ENCODE measurements at places on chromosomes 1 and 21.

GRCh38 chr1:155947741-155948140 lies 6.3 kb downstream of the RXFP4 start:
- no peak for DNase-seq

DNA sequence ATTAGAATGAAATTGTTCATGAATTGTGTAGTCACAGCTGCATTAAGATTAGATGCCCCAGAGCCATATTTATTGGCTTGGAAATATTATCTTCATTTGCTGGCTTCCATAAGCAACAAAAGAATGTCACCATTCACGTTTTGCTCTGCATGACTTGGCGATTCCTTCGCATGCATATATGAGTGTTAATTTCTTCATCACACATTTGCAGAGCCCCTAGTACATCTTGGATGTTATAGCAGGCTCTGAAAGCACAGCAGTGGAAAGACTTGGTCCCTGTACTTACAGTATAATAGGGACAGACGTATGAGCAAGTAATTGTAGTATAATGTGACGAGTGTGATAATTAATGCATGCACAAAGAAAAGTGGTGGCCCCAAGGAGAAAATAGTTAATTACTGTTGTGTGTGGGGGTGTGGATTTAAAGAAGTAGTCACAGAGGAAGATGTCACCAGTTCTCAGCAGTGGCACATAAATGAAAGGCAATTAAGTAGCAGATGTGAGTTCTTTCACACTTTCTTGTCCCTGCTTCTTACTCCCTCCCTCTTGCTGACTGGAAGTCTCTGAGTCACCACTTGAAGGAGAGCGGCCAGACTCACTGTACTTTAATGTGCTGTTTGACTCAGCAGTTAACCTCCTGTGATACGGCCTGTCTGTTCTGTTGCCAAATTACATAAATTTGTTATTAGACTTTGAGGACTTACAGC lies 21.0 kb downstream of the S100A10 start:
- no peak for DNase-seq

DNA sequence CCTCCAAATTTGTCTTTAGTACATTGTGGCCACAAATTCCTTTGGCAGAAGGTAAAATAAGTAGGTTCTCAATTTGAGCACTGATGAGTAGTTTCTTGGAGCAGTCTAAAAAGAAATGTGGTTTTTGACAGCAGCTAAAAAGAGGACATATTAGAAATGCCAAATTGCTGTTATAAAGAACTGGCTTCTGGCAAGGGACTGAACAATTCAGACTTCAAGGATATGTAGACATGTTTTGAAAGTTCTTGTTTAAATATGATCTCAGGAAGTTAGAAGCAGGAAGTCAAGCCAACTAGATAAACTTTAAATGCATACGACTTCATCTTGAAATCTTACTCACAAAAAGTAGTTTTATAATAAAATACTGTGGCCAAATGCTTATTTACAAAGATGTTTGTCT lies 18.8 kb downstream of the C1orf52 start:
- no peak for DNase-seq

- no peak for DNase-seq
Observed at GRCh38 chr1:109877317-109877771, 33.3 kb upstream of the CSF1 start.

DNA sequence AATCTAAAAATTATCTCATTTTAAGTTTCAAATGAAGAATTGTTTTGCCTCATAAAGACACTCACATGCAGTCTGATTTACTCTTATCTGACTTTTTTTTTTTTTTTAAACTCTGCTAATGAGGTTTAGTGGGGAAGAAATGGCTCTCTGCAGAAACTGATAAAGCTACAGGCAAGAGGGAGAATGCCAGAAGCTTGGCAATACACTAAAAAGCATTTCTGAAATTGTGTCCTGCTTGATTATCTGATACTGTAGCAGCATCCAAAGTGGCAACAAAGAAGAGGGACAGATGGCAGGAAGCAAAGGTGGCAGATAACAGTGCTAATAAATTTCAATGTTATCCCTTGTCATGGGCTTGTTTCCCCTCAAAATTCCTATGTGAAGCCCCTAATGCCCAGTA lies 1744.9 kb downstream of the NCAM2 start:
- no peak for DNase-seq

DNA sequence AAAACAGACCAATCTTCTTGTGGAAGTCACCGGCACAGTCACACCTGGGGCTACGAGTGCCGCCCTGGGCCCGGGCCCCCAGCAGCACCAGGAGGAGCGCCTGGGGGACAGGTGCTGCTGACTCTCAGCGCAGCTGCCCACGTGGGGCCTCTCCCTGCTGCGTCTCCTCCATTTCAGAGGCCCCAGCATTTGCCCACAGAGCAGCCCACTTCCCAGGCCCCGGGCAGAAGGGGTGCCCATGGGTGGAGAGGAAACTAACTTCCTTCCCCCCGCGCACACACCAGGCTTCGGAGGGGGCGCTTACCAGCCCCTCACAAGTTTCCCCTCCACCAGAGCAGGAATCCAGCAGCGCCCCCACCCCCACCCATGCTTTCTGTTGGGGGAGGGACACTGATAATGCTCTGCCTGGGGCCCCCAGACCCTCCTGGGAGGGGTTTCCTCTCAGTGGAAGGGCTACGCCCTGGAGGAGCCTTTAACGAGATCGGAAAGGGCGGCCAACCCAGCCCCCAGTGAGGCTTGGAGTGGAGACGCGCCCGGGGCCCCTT lies 440 bp downstream of the TNFRSF25 start:
- DNase-seq = no peak

DNA sequence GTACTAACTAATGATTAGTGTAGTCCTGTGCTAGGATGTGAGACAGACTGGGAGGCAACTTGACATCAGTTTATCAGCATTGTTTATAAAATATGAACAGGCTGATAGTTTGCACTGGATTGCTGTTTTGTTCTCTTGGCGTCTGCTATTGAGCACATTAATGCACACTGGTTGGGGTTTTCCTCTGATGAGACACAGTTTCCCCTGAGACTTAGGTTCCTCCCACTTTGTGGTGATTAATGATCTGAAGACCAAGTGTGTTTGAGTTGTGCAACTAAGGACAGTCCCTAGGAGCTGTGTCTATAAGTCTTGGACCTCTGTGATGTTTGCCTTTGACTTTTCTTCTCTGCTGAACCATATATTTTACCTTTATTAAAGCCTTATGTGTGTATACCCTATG lies 1015.4 kb downstream of the AMY1C start:
- DNase-seq = no peak

- no peak for DNase-seq
Observed at GRCh38 chr1:116726872-116727820, 27.1 kb upstream of the CD2 start.

DNA sequence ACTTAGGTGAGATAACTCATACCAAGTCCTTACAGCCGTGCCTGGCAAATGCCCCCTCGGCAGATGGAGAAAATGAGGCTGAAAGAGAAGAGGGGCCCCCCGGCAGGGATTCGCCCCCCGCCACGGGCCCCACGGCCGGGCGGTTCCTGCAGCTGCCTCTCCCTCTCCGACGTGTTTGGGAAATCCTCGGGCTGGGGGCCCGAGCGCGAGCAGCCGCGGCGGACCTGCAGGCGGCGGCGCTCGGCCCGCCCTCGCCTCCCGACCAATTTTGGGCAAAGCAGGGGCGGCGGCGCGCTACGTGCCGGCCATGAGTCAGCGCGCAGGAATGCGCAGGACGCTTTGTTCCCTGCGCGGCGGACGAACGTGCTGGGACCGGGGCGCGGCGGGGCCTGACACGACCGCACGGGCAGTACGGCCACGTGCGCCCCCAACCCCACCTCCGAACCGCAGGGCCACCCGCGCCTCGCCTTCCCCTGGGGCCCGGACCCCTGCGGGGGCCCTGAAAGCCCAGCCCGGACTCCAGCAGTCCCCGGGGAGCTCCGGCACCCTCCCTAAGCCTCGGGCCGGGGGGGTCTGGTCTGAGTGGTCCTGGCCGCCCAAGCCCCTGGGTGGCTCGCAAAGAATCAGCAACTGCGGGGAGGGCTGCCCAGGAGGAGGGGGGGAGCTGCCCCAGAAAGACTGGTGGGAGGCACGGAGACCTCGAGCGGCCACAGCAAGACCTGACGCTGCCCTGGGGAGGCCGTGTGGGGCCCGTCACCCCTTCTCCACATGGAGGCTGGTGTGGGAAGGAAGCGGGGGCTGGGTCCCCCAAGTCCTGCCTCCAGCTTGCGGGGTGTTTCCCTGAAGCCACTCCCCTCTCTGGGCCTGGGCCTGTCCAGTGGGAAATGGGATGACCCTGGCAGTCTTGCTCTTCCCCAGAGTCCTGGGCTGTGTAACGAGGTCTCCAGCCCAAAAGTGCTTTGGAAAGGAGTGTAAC lies 11.9 kb upstream of the EDN2 start:
- peak; percentile 64 for DNase-seq

- no peak for DNase-seq
Observed at GRCh38 chr1:45014321-45015028, 2.4 kb downstream of the UROD start.

DNA sequence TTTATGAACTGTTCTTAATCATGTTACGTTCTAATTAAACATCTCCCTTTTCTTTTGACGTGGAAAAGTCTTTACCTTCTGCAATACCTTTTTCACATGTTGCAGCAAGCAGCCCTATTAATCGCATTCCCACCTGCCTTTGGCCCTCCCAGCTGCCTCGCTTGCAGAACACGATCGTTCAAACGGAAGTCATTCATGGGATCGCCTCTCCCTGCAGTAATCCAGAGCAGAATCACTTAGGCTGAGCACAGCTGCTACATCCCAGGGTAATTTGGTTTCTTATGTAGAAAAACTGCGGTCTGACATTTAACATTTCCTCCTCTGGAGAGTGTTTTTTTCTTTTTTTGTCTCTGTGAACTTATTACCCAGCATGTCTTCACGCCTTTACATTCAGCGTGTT lies 206.3 kb downstream of the KIF26B start:
- DNase-seq = no peak

DNA sequence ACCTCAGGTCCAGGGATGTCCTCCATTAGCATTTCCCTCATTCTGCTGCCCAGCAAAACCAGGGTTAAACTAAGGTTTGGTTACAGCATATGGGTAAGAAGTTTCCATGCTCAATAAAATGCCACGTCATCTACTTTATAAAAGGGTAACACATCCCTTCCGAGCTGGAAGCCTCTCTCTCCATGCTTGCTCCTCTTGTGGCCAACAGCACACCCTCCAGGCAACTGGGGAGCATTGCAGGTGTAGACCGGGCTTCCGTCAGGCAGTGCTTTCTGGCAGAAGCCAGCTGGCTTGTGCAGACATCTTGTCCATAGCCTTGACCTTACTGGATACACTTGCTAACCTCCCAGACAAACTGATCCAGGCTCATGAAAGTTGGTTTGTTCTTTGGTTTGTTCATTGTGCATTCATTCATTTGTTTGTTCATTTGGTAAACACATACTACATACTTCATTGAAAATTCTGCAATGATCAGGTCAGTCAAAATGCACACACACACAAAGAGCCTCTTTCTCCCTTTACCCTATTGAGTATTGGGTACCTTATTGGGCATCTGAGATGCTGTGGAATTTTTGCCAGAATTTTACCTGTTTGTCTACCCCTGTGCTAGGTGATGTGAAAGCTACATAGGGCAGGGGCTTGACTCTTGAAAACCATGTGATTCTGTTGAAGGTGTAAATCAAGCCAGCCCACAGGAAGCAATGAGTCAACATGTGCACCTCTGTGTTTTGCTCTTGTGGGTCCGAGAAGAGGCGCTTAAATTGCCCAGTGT lies 422.8 kb downstream of the CAMTA1 start:
- DNase-seq = peak; percentile 36

DNA sequence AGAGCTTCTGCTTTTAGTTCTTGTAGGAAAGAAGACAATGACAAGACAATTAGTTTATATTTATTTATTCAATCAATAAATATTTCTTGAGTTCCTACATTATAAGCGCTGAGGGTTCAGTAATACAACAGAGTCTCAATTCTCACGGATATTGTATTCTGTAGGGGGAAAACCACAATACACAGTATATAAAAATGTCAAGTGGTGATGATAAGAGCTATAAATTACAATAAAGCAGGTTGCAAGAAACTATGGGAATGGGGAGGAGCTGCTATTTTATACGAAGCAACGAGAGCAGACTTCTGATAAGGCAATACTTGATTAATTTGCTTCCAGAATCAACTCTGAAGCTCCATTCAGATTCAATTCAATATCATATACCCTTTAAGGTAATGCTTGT lies 10.6 kb upstream of the XCL1 start:
- no peak for DNase-seq

- DNase-seq = no peak
Observed at GRCh38 chr1:236164273-236164672, 21.9 kb downstream of the GPR137B start.

DNA sequence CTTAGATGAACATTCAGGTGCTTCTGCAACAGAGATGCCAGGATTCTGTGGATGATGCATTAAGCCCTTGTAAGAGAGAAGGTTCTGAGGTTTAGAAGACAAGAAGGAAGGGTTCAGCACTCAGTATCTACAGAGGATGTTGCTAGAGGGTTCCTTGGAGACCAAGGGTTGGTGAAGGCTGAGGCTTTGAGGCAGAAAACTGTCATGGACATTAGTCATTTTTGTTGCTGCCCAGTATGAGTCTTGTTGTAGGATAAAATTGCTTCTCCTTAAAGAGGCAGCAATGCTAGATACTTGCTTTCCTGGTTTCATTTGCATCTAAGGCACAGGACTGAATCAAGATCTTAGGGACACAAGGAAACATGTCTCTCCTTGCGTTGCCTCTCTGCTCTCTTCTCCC lies 319.4 kb upstream of the NFIA start:
- DNase-seq = no peak

Measured in GM12891 (cell line).